ENCODE measurements at places on chromosomes 1 and 21.

- no peak for DNase-seq
Measured at GRCh38 chr1:3847081-3847480, 9.9 kb downstream of the CEP104 start.

DNA sequence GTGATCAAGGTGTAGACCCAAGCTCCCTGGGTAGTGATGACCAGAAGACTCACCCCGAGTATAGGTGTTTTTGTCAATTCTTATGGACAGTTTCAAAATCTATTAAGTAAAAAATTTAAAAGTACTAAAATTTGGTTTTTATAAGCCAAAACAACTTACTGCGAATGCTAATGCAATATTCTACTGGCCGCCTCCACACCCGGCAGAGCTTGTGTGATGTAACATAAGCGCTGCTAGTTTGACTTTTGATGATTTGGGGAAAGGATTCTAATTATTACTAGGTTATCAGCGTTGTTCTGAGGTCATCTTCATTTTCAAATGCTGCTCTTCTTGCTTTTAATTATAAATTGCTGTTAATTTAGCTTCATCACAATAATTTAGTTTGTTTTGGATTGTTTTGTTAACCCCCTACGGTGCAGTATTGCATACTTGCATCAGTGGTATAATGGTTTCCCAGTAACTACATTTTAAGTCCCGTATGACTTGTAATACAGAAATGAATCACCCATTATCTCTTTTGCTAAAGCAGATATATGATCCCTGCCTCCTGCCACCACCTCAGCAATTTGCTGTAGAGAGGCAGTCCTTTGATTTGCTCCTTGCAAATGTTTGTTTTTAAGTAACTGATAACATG is 178.0 kb downstream of the SDCCAG8 start:
- DNase-seq: peak; percentile 57

DNA sequence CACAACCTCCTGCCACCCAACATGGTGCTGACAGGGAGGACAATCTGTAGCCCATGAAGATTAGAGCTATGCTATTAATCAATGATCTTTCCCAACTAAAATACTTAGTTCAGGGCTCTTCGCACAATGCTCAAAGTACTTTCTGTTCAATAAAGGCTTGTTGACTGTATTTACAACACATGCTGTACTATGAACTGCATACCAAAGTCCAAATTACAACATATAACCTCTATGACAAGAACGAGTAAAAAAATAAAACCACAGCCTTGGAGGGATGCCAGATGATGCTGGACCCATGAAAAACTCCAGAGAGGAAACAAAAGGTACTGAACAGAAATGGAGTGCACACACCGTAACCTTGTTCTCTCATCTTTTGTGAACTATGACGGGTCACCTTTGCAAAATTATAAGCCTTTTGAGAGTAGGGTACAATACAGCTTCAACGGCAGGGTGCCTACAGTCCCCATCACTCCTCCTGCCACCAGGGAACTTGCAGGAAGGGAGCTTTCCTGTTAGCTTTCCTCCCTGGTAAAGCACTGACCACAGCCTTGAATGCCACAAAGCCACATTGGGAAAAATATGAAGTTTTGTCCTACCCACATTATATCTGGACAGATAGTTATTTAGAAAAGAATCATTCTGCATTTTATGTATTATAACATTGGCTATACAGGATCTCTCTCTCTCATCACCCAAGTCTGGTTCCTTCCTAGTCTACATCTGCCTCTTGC is 175.6 kb downstream of the NRIP1 start:
- no peak for DNase-seq

DNA sequence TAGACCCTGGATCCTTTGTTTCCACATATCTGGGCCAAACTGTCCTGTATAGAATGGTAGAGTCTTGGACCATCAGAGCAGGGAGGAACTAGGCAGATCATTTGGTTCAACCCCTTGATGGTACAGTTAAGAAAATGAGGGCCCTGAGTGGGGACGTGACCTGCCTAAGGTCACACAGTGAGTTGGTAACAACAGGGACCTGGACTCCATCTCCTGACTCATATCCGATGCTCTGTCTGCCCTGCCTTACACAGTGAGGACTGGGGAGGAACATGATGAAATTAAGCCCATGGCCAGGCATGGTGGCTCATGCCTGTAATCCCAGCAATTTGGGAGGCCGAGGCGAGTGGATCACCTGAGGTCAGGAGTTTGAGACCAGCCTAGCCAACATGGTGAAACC is 440.2 kb downstream of the PTPRU start:
- no peak for DNase-seq

Data from activated CD4-positive, alpha-beta T cell treated with anti-CD3 and anti-CD28 coated beads, Interleukin-10, Interleukin-2, amounts not matched to agents 100 ng/mL and 50 ng/mL, durations not matched to agents 16 hours and 8 hours (primary cell).